Activated T-cell treated with anti-CD3 and anti-CD28 coated beads, Interleukin-2, amount 50 U/mL, for 72 hours (primary cell): ENCODE measurements at places on chromosomes 4 and X. TPM values are rescaled to one million over a fixed set of nuclear protein-coding genes. Genes with fewer than 3 reads are reported as not detected.
A peak's percentile ranks its signal among the peaks of the same experiment; 100 is the strongest.

Gene STK32B
- not detected for total RNA-seq

- H3K4me1 ChIP-seq, result no peaks in the 10 kb centered on the region
- H3K36me3 ChIP-seq, result no peaks in the 10 kb centered on the region
Observed at GRCh38 chr4:83054928-83055327, 19.9 kb downstream of the COPS4 start.

Gene TNMD
- not detected for total RNA-seq

Gene CT45A2
- not detected for total RNA-seq

GRCh38 chr4:38964942-38965775 is 67.0 kb downstream of the TMEM156 start:
- no peak overlapping the region for H3K27ac ChIP-seq
- H3K4me1 ChIP-seq, result peaks cover 27% of the 10 kb centered on the region
- no peaks in the 10 kb centered on the region for H3K27me3 ChIP-seq
- H3K36me3 ChIP-seq, result peaks cover 46% of the 10 kb centered on the region

GRCh38 chr4:100933628-100934027 is 413.7 kb downstream of the PPP3CA start:
- no peaks in the 10 kb centered on the region for H3K36me3 ChIP-seq
- DNase-seq, result no peak
- peaks cover 28% of the 10 kb centered on the region for H3K27me3 ChIP-seq
- peaks cover 5% of the 10 kb centered on the region for H3K4me1 ChIP-seq
- no peak overlapping the region for H3K4me3 ChIP-seq
- no peak overlapping the region for H3K27ac ChIP-seq

DNA sequence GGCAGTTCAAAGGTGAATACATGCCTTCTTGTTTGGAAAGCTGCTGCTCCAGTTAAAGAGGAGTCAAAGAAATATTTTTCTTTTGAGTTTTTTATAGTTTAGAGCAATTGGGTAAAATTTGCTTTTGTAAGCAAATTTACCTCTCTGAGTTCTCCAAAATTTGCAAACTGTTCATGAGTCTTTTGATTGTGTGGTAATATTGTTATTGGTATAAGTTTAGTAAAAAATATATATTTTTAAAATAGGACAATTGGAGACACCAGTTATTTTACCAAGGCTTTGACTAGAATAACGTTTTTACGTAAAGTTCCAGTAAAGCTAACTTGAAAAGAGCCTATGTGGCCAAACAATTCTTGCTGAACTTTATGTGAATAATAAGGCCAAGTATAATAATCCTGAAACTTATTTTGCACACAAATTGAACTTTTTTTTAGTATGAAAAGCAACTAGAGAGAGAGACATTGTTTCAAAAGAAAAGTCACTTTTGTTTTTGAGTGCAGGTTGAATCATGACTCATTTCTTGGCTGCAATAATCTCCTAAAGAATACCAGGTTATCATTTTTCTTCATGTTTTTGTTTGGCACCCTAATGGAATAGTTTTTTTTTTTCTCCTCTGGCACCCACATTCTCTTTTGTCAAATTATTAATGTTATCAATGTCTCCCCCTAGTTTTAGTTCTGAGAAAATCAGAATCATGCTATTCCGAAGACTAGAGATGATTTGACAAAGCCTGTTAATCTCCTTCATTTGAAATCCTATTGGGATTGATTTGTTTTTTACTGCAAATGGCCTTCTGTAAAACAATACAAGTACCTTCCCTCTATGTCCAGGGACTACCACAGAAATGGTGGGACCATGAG is 57.1 kb downstream of the UGT2B10 start:
- no peak for DNase-seq
- H3K4me3 ChIP-seq, result no peak overlapping the region
- H3K27ac ChIP-seq, result no peak overlapping the region
- no peaks in the 10 kb centered on the region for H3K27me3 ChIP-seq
- H3K4me1 ChIP-seq, result no peaks in the 10 kb centered on the region

Gene COPS4
- 28.9 TPM for total RNA-seq

DNA sequence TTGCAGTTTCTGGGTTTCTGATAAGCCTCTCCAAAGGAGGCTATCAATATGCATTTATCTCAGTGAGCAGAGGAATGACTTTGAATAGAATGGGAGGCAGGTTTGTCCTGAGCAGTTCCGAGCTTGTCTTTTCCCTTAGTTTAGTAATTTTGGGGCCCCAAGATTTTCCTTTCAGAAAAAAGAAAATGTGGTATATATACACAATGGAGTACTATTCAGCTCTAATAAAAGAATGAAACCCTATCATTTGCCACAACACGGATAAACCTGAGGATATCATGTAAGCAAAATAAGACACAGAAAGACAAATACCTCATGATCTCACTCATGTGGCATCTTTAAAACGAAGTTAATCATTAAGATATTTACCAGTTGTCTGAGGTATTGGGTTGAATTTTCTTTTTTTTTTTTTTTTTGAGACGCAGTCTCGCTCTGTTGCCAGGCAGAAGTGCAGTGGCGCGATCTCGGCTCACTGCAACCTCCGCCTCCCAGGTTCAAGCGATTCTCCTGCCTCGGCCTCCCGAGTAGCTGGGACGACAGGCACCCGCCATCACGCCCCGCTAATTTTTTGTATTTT is 540 bp downstream of the ZNF721 start:
- H3K4me1 ChIP-seq, result peaks cover 29% of the 10 kb centered on the region
- no peak for DNase-seq
- H3K27ac ChIP-seq, result peak overlapping the region; percentile 85
- H3K36me3 ChIP-seq, result peaks cover 20% of the 10 kb centered on the region

- H3K4me3 ChIP-seq, result no peak overlapping the region
- peaks cover 7% of the 10 kb centered on the region for H3K4me1 ChIP-seq
- H3K27ac ChIP-seq, result no peak overlapping the region
- H3K36me3 ChIP-seq, result peaks cover 7% of the 10 kb centered on the region
Observed at GRCh38 chr4:53147711-53148110, 218.2 kb downstream of the SCFD2 start.

- H3K4me1 ChIP-seq, result no peaks in the 10 kb centered on the region
- no peak for DNase-seq
- H3K4me3 ChIP-seq, result no peak overlapping the region
Observed at GRCh38 chrX:7261672-7262332, 113.8 kb upstream of the PUDP start.

DNA sequence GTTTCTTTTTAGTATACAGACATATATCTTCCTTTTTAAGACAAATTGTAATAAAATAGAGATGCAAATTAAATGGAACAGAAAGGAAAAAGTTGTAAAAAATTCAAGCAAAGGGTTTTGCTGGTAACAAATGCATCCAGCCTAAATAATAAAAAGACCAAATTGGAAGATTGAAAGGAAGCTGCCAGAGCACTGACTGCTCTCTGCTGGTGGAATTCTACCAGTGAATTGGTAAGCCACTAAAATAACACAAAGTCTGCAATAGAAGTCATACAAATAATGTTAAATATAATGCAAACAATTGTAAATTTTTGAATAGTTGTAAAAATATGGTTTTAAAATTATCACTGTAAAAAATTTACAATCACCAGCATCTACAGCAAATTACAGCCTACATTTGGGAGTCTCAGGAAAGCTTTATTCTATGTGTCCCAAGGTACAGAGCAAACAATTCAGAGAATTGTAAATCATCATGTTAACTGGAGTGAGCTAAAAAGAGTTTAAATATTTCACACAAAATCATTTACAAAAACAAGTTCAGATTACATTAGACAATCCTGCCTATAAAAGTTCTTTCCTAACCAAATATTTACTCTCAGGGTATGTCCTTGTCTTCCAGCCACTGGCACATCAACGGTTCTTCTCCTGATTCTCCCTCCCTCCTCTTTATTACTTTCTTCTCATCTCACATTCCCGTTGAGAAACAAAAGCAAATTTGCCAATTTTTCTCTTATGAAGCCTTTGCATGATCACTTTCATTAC is 1322.5 kb downstream of the PCDH7 start:
- no peak overlapping the region for H3K27ac ChIP-seq
- H3K4me1 ChIP-seq, result no peaks in the 10 kb centered on the region
- no peak for DNase-seq
- H3K4me3 ChIP-seq, result no peak overlapping the region
- no peaks in the 10 kb centered on the region for H3K36me3 ChIP-seq
- H3K27me3 ChIP-seq, result no peaks in the 10 kb centered on the region
